ENCODE measurements at places on chromosomes 12 and 14.
A peak's percentile ranks its signal among the peaks of the same experiment; 100 is the strongest.

- no peaks in the 10 kb centered on the region for H3K27me3 ChIP-seq
- H3K36me3 ChIP-seq, result peaks cover 4% of the 10 kb centered on the region
- H3K4me1 ChIP-seq, result no peaks in the 10 kb centered on the region
- no peak overlapping the region for H3K4me3 ChIP-seq
- peak; percentile 85 for DNase-seq
- H3K27ac ChIP-seq, result no peak overlapping the region
Measured at GRCh38 chr12:1117970-1118563, 127.0 kb downstream of the ERC1 start.

DNA sequence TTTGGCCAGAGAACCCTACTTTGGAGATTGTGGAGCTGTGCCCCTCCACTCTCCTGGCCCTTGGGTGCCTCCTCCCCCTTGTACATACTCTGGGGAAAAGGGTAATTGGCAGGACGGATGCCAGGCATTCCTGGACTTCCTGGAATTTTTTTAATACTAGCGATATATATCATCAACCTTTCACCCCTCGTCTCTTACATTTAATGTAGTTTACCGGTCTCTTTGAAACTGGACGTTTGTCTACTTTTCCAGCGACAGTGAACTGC lies 767 bp upstream of the CRY1 start:
- no peaks in the 10 kb centered on the region for H3K27me3 ChIP-seq
- H3K4me1 ChIP-seq, result peaks cover 8% of the 10 kb centered on the region
- DNase-seq, result no peak

- H3K36me3 ChIP-seq, result no peaks in the 10 kb centered on the region
- no peak overlapping the region for H3K27ac ChIP-seq
- no peak overlapping the region for H3K4me3 ChIP-seq
Measured at GRCh38 chr12:132339856-132340255, 10.5 kb upstream of the GALNT9 start.

DNA sequence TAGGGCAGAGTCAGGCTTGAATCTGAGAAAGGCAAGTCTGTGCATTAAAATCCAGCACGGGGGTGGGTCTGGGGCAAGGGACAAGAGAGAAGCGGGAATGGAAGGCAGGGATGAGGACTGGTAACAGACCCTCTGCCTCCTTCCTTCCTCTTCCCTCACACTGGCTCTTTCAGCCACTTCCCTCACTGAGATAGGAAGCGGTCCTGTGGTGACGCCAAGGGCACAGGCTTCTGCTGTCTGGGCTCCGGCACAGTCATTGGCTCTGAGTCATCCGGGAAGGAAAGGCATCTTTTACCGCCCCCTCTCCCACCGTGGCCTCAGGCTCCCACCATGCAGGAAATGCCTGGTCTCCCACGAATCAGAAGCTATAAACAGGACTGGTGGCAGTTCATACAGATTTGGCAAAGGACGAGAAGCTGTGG lies 70.2 kb downstream of the ETV6 start:
- H3K27me3 ChIP-seq, result no peaks in the 10 kb centered on the region
- DNase-seq, result no peak
- no peak overlapping the region for H3K27ac ChIP-seq
- no peak overlapping the region for H3K4me3 ChIP-seq
- no peaks in the 10 kb centered on the region for H3K36me3 ChIP-seq
- H3K4me1 ChIP-seq, result peaks cover 9% of the 10 kb centered on the region

GRCh38 chr12:110001596-110001995 lies 2.4 kb downstream of the ANKRD13A start:
- H3K4me1 ChIP-seq, result peaks cover 27% of the 10 kb centered on the region
- H3K27me3 ChIP-seq, result no peaks in the 10 kb centered on the region
- H3K27ac ChIP-seq, result no peak overlapping the region
- no peak overlapping the region for H3K4me3 ChIP-seq
- DNase-seq, result no peak

DNA sequence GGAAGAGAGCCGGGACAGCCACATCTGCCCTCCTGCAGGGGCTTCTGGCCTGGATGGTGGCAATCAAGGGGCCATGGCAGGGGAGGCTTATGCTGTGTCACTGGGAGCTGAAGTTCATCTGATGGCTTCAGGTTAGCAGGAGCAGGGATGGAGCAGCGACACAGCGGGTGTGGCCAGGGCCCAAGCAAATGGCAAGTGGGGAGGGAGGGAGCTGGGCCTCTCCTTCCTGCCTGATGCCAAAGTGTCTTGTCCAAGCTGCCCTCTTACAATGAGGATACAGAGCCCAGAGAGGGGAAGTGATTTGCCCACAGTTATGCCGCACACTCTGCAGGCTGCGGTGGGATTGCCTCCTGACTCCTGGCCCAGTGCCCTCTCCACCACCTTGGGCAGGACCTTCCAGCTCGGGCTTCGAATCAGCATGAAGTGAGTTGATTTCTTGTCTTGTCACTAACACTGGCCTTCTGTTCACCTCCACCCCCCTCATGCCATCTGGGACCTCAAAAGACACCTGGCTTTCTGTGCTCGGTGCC lies 51.3 kb downstream of the IQSEC3 start:
- H3K36me3 ChIP-seq, result no peaks in the 10 kb centered on the region
- H3K27ac ChIP-seq, result no peak overlapping the region
- H3K27me3 ChIP-seq, result no peaks in the 10 kb centered on the region
- H3K4me1 ChIP-seq, result no peaks in the 10 kb centered on the region
- no peak for DNase-seq

DNA sequence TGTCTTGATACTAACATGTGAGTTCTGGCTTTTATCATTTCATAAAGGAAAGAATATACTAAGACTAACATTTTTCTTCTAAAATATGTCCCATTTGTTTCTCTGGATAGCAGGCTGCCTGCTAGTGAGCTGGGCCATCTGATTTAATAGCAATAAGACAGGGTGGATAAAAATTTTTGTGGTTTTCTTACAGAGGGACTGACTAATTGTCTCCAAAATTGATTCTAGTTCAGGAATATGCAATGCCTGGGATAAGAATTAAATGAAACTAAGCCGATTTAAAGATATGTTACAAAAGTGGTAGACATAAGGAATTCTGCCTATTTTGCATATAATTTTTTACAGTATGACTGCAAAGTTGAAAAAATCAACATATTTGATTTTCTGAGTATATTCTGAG lies 252.9 kb upstream of the NAV3 start:
- H3K4me3 ChIP-seq, result no peak overlapping the region
- H3K4me1 ChIP-seq, result peaks cover 9% of the 10 kb centered on the region
- DNase-seq, result no peak
- H3K27ac ChIP-seq, result no peak overlapping the region

DNA sequence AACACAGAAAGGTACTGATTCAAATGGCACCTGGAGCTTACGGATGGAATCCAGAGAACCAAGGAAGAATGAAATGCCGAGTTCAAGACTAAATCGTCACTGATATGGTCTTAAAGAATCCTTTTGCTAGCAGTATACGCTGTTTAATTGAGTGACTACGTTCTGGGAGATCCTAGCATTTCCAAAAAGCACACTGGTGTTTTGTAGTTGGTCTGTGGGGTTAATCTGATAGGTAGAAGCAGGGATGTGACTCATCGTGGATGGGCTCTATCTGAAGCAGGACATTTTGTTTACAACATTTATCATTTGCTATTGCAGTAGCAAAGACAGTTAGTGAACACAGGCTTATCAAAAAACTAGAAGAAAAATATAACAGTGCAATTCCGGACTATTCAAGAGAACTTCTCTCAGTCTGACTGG lies 169.2 kb upstream of the HMGA2 start:
- no peak overlapping the region for H3K27ac ChIP-seq
- H3K4me3 ChIP-seq, result no peak overlapping the region
- H3K36me3 ChIP-seq, result no peaks in the 10 kb centered on the region
- no peaks in the 10 kb centered on the region for H3K4me1 ChIP-seq

- no peaks in the 10 kb centered on the region for H3K36me3 ChIP-seq
- H3K4me1 ChIP-seq, result no peaks in the 10 kb centered on the region
- H3K4me3 ChIP-seq, result no peak overlapping the region
Measured at GRCh38 chr14:76329951-76330350, 46.0 kb upstream of the ESRRB start.

GRCh38 chr12:39277416-39277815 lies 165.5 kb downstream of the KIF21A start:
- H3K4me1 ChIP-seq, result no peaks in the 10 kb centered on the region
- no peak overlapping the region for H3K4me3 ChIP-seq
- no peak overlapping the region for H3K27ac ChIP-seq
- H3K27me3 ChIP-seq, result no peaks in the 10 kb centered on the region
- no peaks in the 10 kb centered on the region for H3K36me3 ChIP-seq
